ENCODE measurements at places on chromosomes 1 and 21.

DNA sequence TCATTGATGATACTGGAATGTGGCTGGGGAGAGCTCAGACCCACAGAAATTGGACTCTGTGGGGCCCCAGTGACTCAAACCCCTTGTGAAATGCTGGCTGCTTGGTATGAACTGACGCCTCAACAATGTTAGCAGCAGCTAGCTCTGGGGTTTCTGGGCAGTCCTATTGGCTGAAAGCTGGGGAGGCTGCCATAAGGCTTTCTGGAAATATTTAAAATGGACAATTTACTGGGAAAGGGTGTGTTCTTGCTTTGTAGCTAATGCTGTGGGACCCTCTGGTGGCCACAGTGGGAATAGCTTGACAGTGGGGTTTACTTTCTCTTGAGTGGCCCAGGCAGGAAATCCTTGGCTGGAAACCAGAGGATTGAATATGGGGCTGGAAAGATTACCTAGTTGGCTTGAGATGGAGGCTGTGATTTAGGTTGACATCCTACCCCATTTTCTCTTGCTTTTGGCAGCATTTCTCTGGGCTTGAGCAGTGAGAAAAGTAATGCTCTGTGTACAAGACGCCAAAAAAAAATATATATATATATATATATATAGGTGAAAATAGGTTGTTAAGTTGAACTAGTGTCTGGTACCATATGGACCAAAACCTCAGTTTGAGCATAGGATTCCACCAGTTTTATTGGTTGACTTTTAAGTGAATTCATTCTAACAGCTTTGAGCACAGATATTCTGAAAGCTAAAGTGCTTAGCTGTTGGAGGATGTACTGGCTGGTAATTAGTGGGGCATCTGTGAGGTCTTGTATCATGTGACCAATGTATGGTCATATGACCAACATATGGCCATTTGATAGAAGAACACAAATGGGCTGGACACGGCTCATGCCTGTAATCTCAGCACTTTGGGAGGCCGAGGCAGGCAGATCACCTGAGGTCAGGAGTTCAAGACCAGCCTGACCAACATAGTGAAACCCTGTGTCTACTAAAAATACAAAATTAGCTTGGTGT, 8.2 kb upstream of the S100A10 start:
- peak; percentile 77 for DNase-seq

- DNase-seq, result no peak
Measured at GRCh38 chr1:162422662-162423375, 10.9 kb upstream of the SH2D1B start.

DNA sequence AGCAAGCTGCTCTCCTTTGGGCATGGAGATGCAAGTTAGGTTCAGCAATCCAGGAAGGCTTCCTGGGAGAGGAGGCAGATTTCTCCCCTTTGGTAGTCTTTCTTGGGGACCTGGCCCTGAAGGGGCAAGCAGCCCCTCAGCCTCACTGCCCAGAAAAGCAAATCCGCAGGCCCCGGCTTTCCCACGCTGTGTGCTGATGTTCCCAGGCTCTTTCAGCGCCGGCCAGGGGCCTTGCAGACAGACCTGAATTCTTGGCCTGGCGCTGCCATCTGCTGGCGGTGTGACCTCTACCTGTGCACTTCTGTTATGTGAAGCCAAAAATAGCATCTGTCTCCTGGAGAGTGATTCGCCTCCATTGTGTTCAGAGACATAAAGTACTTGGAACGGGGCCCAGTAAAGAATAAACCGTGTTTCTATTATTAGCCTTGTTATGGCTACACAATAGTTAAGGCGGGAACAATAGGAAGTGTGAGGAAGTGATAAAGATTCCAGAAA, 64.8 kb downstream of the ALPL start:
- DNase-seq, result peak; percentile 96

DNA sequence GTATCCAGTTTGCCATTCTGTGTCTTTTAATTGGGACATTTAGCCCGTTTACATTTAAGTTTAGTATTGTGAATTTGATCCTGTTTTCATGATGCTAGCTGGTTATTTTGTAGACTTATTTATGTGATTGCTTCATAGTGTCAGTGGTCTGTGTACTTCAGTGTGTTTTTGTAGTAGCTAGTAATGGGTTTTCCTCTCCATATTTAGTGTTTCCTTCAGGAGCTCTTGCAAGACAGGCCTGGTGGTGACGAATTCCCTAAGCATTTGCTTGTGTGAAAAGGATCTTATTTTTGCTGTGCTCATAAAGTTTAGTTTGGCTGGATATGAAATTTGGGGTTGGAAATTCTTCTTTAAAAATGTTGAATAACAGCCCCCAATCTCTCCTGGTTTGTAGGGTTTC, 69.2 kb upstream of the PDC start:
- no peak for DNase-seq

DNA sequence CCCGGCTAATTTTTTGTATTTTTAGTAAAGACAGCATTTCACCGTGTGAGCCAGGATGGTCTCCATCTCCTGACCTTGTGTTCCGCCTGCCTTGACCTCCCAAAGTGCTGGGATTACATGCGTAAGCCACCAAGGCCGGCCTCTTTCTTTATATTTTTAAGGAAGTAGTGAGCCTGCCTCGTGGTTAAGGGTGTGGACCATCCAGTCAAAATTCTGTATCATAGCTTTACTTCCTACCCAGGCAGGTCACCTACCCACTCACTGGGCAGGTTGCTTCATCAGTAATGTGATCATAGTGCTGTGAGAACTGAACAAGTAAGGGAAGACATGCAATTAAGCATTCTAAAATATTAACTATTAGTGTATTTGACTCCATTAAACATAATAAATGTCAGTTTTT, 8.1 kb upstream of the ACOT7 start:
- DNase-seq, result no peak

GRCh38 chr1:71087713-71088112, 6.9 kb upstream of the ZRANB2 start:
- no peak for DNase-seq

- no peak for DNase-seq
Measured at GRCh38 chr1:11622398-11622797, 31.8 kb downstream of the FBXO2 start.

DNA sequence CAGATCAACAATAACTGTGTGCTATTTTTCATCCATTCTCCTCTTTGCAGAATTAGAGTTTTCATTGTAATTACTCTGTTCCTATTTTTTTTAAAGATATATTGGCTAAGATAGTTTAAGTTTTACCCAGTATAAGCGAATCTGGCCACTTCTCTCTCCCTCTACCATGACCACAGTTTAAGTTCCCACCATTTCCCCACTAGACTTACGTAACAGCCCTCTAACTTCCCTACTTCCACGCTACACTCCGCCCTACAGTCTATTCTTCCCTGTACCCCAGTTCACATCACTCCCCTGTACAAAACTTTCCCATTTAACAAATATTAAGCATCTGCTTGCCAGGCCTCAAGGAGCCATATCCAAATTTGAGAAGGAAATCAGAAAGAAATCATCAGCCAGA, 16.5 kb downstream of the CTSK start:
- DNase-seq, result no peak

- no peak for DNase-seq
Measured at GRCh38 chr1:216793303-216793702, 70.1 kb upstream of the ESRRG start.

DNA sequence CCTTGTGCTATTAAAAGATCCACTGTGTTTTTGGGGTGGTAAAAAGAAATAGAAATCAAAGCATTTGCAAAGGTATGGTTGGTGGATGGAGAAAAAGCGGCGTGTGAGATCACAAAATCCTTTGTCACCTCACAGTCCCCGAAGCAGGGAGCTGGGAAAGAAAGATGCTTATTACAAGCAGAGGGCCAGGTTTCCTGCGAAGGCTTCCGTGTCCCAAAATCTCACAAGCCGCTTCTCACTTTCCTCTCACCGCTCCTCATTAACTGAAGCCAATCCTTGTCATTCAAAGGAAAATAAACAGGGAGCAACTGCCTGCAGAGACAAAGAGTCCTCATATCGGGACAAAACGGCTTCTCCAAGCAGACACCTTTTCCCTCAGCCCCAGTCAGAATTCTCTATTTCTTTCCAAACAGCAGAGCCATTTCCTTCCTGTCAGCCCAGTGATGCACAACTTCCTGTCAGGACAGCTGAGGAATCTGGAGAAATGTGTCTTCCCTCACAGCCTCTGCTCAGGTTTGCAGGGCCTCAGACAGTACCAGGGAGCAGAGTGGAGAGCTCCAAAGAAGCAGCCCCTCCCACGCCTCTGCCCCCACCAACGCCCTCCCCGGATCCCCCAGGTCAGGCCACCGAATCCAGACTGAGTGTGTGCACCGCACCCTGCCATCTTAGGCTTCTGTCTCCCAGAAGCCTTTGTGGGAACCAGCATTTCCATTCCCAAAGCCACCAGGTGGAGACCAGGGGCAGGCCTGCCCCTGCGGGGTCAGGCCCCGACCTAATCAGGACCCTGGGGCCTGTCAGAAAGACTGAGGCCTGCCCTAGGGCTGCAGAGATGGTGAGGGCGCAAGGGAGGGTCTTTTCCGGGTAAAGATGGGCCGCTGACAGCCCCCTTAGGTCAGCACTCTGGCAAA, 29.6 kb downstream of the KCNN3 start:
- DNase-seq, result no peak

GRCh38 chr1:116133696-116134475, 22.7 kb downstream of the MAB21L3 start:
- DNase-seq, result no peak

DNA sequence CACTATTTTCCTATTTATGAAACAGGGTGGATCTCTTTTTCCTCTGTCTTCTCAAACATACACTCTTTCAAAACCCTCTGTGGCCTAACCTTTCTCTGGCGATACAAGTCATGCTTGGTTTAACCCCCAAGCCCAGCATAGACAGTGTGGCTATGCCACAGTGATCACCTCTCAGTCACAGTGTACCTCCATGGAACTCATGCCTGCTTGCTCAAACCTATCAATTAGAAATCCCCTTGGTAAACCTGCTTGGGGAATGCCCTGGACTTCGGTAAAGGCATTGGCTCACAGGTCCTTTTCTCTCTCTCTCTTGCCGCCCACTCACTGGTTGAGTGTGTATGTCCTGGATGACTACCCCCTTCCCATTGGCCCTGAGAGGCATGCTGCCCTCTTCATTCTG, 147.5 kb downstream of the CYYR1 start:
- no peak for DNase-seq

DNA sequence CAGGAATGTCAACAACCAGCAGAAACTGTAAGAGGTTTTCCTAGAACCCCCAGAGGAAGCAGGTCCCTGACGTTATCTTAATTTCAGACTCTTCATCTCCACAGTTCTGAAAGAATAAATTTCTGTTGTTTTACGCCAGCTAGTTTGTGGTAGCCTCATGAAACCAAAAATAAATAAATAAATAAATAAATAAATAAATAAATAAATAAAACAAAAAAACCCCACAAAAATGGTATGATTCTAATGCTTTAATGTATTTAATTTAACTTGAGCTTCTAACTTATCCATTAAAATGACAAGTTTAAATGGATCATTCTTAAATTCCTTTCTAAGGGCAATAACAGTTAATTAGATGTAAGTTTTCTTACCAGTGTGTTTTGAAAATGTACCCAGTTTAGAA, 293.8 kb upstream of the ADAMTS5 start:
- DNase-seq, result no peak

- DNase-seq, result no peak
Measured at GRCh38 chr1:76129731-76130130, 55.2 kb downstream of the ST6GALNAC3 start.

DNA sequence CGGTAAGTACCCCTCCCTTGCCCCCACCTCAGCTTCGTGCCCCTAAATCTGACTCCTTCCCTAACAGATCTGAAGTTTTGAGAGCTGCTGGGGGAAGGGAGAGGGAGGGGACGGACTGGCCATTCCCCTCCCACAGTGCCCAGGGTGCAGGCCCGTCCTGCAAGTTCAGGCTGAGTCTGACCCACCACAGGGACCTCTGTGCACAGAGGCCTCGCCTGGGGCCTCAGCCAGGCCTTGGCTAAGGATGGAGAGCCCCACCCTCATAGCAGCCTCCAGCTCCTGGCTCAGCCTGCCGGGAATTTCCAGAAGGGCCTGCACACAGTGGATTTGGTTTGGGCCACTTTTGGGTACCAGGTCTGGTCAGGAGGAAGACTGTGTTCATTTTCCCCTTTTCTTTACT, 31.2 kb upstream of the TNFRSF1B start:
- no peak for DNase-seq

DNA sequence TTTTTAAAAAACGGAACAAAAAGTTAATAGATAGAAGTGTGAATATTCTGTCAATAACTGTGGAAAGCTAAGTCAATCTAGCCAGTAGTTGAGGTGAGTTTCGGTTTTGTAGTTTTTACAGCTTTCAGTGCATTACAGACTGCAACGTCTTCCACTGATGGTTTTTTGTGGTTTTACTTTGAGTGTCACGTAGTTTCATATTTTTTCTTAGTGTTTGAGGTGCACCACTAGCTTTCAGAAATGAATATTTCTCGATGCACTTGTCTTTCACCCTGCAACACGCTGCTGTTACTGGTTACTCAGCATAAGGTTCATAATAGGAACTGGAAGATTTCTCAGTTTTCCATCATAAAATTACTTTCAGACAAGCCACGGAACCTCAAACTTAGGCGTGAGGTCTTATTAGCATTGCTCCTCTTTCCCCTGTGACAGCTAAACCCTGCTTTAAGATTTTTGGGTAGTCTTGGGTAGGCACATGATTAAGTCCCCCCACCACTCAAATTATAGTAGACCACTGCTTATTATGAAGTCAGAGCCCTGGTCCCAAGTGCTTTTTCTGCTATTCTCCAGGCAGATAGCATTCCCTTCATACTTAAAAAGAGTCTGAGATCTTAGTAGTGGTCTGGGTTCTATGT, 1412.7 kb downstream of the KCNT2 start:
- DNase-seq, result no peak

DNA sequence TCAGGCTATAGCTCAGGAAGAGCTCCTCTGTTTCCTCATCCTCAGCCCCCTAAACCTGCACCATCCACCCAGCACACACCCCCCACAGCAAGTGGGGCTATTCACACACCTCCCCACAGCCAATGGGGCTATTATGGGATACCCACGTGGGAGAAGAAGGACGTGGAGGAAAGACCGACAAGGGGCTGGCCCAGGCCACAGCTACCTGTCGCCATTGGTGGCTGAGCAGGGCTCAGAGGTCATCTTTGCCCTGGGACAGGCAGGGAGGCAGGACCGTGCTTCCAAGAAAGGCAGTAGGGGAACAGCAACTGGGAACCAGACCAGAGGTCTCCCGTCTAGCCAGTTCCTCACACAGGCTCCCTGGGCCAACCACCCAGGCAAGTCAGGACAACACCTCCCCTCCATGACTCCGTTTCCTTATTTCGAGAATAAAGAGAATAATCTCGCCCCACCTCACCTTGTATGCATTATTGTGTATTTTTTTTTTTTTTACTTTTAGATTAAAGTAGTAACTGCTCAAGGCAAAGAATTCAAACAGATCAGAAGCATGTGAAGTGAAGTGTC, 92.3 kb upstream of the TARDBP start:
- no peak for DNase-seq

GRCh38 chr1:153903841-153904455, 18.8 kb downstream of the GATAD2B start:
- no peak for DNase-seq

GRCh38 chr1:223731133-223731770, 18.9 kb downstream of the CAPN2 start:
- no peak for DNase-seq

- no peak for DNase-seq
Measured at GRCh38 chr1:166956057-166956850, 19.1 kb downstream of the ILDR2 start.

Data from glomerular endothelial cell (primary cell).